ENCODE measurements at places on chromosomes 1 and 21.

DNA sequence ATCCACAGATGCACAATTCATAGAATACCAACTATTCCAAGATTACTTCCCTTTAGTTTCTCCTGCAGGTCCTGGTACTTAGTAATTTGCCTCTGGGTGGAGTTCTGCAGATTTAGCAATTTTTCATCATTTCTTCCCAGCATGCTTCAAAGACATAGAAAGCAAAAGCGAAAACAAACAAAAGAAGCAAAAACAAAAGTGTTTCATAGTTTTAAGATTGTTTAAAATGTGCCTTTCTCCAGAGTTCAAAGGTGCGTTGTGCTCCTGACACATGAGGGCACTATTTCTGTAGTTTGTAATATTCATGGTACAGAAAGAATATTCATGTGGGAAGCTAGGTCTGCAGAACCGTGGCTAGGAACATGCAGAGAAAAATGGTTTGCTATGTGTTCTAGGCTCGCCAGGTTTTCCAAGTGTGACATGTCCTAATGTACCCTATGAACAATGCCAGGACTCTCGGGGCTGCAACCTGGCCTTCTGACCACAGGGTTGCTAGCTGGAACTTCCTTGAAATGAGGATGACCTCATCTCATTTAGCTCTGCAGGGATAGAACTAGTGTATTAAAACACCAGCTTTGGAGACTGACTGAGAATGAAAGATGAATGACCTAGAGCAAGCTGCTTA lies 30.0 kb upstream of the RCSD1 start:
- DNase-seq = peak; percentile 73

DNA sequence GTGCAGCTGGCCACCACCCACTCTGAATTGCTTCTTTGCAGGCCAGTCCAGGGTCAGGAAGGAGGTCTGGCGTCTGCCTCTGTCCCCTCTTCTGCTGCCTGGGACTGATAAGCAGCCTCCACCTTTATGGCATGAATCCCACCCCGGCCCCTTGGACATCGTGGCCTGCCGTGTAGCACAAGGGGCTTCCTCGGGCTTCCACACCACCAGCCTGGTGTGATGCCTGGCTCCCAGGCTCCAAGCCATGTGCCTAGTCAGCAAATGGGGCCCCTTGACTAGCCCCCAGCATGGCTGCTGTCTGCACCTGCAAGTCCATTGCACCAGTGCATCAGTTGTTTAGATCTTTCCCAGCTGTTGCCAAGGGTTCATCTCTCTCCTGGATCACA lies 9.9 kb upstream of the ARF1 start:
- no peak for DNase-seq

- DNase-seq = no peak
Measured at GRCh38 chr1:115718011-115718754, 50.3 kb downstream of the CASQ2 start.

GRCh38 chr1:6271554-6271953 lies 10.7 kb upstream of the GPR153 start:
- DNase-seq = no peak

DNA sequence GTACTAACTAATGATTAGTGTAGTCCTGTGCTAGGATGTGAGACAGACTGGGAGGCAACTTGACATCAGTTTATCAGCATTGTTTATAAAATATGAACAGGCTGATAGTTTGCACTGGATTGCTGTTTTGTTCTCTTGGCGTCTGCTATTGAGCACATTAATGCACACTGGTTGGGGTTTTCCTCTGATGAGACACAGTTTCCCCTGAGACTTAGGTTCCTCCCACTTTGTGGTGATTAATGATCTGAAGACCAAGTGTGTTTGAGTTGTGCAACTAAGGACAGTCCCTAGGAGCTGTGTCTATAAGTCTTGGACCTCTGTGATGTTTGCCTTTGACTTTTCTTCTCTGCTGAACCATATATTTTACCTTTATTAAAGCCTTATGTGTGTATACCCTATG lies 1015.4 kb downstream of the AMY1C start:
- DNase-seq = no peak

DNA sequence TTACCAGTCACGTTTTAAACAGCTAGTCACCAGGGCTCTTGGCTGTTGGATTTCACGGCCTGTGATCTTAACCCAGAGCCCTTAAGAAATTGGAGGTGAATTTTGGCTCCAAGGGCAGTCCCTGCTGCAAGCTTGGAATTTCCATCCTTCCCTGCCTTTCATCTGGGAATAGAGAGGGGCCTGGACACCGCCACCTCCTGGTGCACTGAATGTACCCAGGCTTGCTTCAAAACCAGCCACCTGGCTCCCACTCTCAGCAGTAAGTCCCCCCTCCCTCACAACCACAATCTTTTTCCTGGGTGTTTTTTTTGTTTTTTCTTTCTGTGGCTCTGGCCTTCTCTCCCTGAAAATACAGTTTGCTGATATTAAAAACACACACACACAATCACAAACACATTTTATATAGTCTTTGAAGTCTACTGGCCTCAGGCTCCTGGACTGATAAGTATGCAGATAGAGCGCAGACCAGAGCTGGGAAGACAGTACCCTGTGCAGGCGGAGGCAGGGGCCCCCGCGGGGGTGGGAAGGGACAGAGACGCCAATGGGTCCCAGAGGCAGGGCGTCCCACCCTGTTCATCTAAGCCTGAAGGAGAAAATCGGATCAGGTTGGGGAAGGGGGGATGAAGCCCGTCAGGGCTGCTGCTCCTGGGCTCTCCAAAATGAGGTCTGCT lies 65.8 kb upstream of the IGSF21 start:
- DNase-seq = no peak

GRCh38 chr1:36693161-36693525 lies 210.4 kb upstream of the CSF3R start:
- no peak for DNase-seq

- peak; percentile 28 for DNase-seq
Measured at GRCh38 chr21:39373634-39374033, 24.7 kb upstream of the HMGN1 start.

DNA sequence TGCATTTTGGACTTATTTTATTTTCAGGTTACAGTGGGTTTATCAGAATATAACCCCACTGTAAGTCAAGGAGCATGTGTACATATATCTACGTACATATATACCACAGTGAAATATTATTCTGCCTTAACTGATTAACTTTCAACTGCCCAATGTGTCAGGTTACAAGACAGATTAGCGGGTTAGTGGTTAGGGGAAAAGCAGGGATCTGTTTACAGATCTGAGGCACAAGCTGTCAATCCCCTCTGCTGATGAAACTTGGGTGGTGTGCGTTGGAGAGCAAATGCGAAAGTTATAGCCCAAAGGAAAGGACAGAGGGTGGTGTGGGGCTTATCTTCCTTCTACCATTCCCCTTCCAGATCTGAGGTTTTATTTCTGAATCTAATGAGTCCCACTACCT lies 238.2 kb upstream of the KCNK2 start:
- DNase-seq = no peak

- DNase-seq = no peak
Measured at GRCh38 chr1:64598100-64598571, 128.2 kb downstream of the CACHD1 start.

GRCh38 chr1:27406362-27406680 lies 13.9 kb downstream of the GPR3 start:
- no peak for DNase-seq

DNA sequence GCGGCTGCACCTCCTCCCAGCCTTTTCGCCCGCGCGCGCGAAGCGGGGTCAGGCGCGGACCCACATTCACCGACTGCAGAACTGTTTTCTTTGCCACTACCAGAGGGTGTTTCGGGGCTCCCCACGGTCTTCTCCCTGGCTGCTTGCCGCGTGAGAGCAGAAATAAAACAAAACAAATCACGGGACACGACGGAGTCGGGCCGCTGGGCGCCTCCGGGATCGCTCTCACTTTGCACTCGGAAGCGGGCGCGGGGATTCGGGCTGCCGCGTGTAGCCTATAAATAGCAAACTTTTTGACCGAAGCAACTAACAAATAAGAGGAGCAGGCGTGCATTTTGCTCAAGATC lies 412.3 kb upstream of the ESRRG start:
- DNase-seq = no peak

DNA sequence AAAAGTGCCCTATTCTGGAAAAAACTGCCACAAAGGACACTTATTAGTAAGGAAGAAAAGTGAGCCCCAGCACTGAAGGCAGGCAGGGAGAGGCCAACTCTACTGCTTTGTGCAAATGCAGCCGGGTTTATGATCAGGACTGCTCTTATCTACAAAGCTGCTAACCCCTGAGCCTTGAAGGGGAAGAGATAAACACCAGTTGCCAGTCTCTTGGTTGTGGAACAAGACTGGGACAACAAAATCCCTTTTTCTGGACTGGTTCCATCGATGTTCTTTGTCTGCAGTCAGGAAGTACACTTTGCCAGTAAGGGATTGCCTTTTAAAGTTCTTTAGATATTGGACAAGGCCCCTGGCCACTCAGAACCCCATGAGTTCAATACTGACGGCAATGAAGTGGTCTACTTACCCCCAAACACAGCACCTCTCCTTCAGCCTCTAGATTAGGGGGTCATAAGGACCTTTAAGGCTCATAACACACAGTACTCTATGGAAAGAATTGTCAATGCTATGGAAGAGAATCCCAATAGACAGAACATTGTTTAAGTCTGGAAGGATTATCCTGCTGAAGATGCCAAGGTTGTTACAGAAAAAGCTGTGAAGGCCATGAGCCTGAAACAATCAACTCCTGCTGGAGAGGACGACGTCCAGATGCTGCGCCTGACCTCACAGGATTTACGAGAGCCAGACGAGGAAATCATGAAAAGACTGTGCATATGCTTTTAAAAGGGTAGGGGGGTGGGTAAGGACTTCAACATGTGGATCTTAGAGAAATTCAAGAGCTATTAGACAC lies 43.6 kb downstream of the GNB1 start:
- DNase-seq = no peak

DNA sequence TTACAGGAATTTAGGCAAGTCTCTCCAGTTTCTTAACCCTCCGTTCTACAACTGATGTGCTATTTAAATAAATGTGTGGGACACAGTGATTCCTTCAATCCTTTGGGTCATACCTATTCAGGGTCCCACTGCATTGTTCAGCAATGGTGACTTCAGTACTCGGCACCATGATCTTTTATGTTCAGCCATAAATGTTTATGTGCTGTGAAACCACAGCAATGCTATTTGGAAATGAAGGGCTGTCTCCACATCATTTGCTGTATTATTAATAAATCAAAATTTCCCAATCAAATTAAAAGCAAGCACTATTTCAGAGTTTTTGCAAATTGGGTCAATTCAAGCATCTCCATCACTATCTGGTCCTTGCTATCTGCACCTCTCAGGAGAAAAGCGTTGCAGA lies 84.8 kb downstream of the NR5A2 start:
- DNase-seq = no peak

DNA sequence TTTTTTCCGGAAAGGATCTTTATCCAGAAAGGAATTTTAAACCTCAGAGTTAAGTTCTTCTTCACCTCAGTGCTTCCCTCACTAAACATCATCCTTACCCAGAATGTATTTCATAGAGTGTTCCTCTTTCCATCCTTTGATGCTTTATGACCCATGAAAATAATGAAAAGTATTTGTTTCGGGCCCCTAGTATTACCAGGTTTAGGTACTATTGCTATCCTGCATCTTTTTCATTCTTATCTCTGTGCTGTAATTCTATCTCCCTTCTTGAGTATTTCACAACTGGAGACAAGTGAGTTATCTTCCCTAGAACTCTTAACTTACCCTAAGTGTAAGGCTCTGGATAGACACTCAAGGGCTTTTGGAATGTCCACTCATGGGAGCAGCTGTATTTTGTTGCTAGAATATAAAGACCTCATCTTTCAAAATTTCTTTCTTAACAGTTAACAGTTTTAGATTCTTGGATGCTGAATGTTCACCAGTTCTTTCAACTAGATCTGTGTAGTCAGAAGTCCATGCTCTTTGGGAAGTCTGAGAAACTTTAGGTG lies 26.2 kb downstream of the UCK2 start:
- DNase-seq = no peak

- DNase-seq = no peak
Measured at GRCh38 chr1:23249787-23250454, 32.6 kb upstream of the HTR1D start.

- DNase-seq = no peak
Measured at GRCh38 chr1:161985301-161985822, 38.3 kb downstream of the OLFML2B start.

- DNase-seq = no peak
Measured at GRCh38 chr21:37899146-37899545, 17.1 kb downstream of the KCNJ6 start.

DNA sequence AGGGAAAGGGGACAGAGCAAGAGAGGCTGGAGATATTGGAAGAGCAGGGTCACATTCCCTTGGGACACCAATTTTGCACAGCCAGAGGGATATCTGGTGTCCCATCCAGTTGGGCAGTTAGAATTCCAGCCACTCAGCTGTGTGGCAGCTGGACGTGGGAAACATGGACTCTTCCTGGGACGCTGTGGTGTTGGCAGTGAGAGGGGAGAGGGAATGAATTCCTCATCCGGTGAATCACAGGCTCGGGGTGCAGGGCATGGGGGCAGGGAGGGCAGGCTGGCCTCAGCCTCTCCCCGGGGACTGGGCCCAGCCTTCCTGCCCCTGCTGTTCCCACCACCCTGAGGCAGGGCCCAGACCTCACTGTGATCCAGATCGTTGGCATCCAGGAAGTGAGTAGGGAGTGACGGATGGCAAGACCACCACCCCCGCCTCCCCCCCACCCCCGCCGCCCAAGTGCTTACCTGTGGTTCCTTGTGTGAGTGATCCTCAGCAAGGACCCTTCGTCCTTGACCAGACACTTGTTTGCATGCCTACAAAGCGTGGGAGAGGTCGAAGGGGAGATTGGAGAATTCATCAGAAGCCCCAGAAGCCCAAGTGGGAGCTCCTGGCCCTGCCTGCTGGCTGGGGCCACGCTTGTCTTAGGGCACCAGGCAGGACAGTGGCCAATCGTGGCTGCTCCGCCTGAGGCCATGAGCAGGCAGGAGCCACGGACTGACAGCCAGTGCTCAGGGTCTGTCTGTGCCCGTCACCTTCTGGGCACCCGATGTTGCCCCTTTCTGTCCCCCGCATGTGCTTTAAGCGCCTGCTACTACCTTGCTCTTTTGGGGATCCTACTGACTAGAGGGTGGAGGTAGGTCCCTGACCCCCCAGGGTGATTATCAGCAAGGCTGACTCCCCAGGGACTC lies 8.7 kb downstream of the WNT3A start:
- no peak for DNase-seq

DNA sequence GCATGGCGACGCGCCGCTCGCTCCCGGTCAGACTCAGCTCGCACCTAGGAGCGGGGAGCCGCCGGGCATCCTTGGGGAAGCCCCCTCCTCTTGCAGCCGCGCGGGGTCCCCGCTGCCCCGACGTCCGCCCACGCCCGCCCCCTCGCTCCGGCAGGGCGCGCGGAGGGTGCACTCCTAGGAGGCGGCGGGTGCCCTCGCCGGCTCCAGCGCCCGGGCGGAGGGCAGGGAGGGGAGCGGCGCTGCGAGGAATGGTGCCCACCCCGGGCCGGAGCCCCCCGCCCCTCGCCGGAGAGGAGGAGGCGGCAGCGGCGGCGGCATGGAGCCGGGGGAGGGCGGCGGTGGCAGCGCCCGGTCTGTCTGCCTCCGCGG lies 488 bp downstream of the FAM78B start:
- no peak for DNase-seq
